ENCODE measurements at places on chromosomes 4 and X. TPM values are rescaled to one million over a fixed set of nuclear protein-coding genes. Genes with fewer than 3 reads are reported as not detected.

DNA sequence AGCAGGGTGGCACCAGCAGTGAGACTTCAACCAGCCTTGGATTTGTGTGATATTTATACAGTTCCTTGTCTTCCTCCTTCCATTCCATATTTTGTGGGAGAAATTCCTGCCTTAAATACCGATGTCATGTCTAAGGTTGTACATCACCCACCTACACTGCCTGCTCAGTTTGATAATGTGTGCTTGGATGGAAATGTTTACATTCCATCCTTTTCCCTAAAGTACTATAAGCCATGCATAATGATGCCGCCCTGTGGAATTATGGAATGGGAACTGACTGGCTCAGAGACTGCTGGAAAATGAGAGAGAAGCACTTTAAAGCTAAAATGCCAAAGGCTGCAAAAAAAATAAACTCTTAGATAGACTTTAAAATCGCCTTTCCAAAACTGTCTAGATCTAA lies 11.3 kb upstream of the GLUD2 start:
- H3K27ac ChIP-seq = no peak overlapping the region
- H3K4me3 ChIP-seq = no peak overlapping the region
- H3K27me3 ChIP-seq = no peaks in the 10 kb centered on the region
- no peak for DNase-seq

GRCh38 chr4:174122705-174123104 lies 160.8 kb downstream of the FBXO8 start:
- H3K4me1 ChIP-seq = peaks cover 4% of the 10 kb centered on the region
- no peak overlapping the region for H3K4me3 ChIP-seq
- H3K27ac ChIP-seq = no peak overlapping the region

GRCh38 chrX:136879001-136879687 lies 1.4 kb downstream of the RBMX start:
- H3K36me3 ChIP-seq = peaks cover 34% of the 10 kb centered on the region
- H3K27me3 ChIP-seq = no peaks in the 10 kb centered on the region
- H3K27ac ChIP-seq = peak overlapping the region; percentile 94
- H3K4me3 ChIP-seq = peak overlapping the region; percentile 69
- H3K4me1 ChIP-seq = no peaks in the 10 kb centered on the region
- DNase-seq = no peak

The TAB3 gene
- 59.9 TPM for total RNA-seq

GRCh38 chr4:74932832-74933561 lies at the start of gene PARM1:
Gene PARM1, plus strand, starts transcription at chr4:74933116. Its CDS starts 212 bp downstream, at chr4:74933328.
- H3K36me3 ChIP-seq = no peaks in the 10 kb centered on the region
- H3K27me3 ChIP-seq = no peaks in the 10 kb centered on the region
- peaks cover 7% of the 10 kb centered on the region for H3K4me1 ChIP-seq
- H3K4me3 ChIP-seq = peak within 1 kb of the TSS; percentile 72
- peak within 1 kb of the TSS; percentile 99 for H3K27ac ChIP-seq

GRCh38 chr4:6062133-6062532 lies 43.9 kb upstream of the C4orf50 start:
- H3K4me1 ChIP-seq = peaks cover 31% of the 10 kb centered on the region
- no peaks in the 10 kb centered on the region for H3K36me3 ChIP-seq
- H3K27ac ChIP-seq = no peak overlapping the region
- no peak overlapping the region for H3K4me3 ChIP-seq
- H3K27me3 ChIP-seq = no peaks in the 10 kb centered on the region

DNA sequence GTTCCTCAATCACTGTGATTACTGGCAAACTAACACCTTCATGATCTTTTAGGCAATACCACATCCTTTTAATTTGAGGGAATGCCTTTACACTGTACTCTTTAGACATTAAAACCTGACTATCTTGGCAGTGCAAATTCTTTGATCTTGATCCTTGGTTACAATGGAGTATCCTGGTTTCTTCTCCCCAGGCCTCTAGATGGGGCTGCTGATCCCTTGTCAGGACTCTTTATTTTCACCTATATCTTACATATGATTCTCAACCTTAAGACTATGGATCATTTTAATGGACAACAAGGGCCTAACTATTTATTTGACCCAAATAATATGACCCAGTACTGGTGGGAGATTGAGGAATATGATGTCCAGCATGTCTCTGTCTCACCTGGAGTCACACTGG lies 1005.5 kb upstream of the INTU start:
- H3K4me1 ChIP-seq = no peaks in the 10 kb centered on the region
- H3K27me3 ChIP-seq = no peaks in the 10 kb centered on the region
- no peak overlapping the region for H3K27ac ChIP-seq
